ENCODE measurements at places on chromosomes 2 and 18.

GRCh38 chr18:45237343-45238098 is 377.8 kb upstream of the SLC14A2 start:
- no peak for DNase-seq

DNA sequence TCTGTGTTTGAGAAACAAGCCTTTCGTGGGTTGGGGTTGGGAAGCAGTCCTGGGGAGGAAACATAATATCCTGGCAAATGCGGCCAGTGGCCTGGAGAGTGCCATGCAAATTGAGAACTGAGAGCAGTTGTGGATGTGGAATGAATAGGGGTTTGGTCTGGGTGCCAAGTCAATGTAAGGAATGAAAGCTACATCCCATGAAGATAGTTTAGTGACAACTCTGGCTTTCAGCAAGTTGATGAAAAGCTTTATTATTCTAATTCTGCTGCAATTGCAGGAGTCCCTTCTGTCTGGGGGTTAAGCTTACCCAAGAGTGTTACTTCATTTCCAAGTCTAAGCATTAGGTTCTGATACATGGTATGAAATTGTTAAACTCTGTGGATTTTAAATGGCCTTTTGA is 771.6 kb downstream of the DPP10 start:
- no peak for DNase-seq

GRCh38 chr18:63676526-63677323 is 15.0 kb upstream of the SERPINB3 start:
- DNase-seq, result no peak

DNA sequence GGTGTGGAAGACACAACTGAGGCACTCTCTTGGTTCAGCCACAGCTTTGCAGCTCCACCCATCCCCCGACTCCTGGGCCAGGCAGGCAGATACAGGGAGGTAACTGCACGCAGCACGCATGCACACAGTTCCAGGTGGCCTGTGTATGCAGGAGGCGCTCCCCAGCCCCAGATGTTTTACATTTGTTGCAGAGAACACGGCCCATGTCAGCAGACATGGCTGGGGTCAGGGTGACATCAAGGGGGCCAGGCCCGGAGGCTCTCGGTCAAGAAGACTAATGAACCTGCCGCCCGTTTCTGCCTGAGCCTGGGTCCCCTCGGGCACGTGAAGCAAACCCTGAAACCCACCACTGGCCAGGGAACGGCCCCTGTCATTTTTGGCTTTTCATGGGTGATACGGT is 57.3 kb downstream of the TWIST2 start:
- no peak for DNase-seq

GRCh38 chr2:219455581-219455980 is 20.9 kb downstream of the SPEG start:
- DNase-seq, result no peak

DNA sequence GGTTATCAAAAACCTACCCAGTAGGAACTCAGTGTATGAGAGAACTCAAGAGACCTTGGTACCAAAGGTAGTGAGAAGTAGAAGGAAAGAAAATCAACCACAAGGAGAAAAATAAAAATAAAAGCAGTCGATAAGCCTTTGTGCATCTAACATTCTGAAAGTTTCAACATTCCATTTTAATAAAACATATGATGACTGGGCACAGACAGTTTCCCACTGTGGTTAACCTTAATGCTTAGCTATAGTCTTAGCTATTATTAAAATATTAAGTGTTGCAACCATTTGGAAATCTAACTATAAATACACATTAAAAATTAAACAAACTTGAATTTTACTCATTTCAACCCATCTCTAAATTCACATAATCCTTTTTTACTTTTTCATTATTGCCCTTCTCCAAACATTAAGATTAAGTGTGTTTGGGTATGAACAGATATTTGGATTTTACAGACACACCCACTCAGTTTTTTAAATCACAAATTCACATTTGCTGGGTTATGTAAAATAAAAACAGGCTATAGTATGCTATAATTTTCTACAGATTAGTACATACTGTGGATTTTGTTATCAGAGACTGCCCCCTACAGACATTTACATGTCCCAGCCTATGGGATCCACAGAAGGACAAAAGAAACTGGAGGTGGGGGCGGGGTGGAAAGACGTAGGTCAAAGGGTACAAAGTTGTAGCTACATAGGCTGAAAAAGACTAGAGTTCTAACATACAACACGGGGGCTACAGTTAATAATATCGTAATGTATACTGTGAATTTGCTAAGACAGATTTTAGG is 32.8 kb downstream of the SRBD1 start:
- no peak for DNase-seq

GRCh38 chr2:71571945-71572344 is 118.6 kb downstream of the DYSF start:
- no peak for DNase-seq

- DNase-seq, result no peak
Observed at GRCh38 chr2:163135256-163135655, 296.7 kb upstream of the KCNH7 start.

DNA sequence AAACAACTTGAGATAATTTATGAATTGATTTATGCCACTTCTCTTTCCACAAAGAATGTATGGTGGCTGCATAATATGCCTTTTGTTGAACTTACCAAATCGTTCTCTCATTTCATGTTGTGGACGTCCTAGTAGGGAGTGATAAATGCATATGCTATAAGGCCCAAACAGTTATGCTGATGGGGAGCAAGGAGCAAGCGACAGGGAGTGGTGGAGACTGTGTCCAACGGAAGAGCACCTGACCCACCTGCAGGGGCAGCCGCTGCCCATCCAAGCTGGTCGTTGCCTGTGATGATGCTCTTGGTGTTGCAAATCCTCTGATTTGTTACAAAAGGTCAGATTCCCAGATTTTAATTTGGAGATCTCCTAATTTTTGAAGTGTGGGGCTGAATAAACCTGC is 31.0 kb upstream of the MGAT4A start:
- DNase-seq, result no peak

DNA sequence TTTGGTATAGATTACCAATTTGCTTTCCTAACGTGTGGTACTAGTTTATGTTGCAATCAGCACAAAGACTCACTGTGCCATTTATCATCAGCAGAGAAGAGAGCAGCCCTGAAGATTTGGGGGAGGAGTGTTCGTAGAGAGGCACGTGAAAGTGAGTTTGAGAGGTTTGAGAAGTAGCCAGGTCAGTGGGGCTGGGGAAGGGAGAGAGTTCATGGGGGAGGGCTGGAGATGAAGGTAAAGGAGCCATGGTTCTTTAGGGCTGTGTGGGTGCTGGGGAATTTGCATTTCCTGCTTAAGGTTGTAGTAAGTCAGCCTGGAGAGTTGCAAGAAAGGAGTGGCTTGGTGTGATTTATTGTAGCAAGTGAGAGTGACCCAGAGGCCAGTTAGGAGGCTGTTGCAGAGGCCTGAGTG is 172.1 kb downstream of the NEDD4L start:
- DNase-seq, result no peak

- no peak for DNase-seq
Observed at GRCh38 chr2:150889141-150889540, 372.5 kb downstream of the RBM43 start.

DNA sequence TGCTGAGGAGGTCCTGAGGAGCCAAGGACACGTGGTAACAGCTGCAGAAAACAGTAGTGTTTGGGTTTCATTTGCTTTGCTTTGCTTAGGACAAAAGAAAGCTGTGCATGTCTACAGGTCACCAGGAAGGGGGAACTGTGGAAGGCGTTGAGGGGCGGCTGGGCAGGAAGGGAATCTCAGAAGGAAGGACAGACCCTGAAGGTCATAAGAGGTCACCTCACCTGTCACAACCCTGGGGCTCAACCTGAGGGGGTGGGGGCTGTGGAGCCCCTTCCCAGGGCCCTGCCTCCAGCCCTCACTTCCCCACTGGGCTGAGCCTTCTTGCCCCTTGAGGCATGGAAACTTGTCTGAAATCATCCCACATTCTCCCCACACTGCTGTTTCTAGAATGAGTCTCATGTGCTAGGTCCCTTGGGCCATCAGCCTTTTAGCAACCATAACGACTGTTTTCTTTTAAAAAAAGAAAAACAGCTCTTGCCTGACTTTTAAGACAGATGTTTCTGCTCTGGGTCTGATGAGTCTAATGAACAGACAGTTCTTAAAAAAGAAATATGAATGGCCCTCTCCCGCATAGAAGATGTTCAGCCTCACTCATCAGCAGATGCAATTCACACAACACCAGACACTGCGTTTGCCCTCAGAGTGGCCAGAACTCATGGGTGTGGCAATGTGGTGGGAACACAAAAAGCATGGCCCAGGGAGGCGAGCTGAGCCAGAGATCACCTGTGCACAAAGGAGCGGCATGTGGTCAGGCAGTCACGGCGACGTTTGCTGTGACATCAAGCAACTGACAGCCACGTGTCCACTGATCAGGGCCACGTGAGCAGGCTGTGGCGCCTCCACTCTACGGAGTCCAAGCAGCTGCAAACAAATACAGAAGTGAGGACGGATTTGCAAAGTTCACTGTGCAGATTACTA is 84.0 kb downstream of the SEPTIN10 start:
- DNase-seq, result peak; percentile 40

DNA sequence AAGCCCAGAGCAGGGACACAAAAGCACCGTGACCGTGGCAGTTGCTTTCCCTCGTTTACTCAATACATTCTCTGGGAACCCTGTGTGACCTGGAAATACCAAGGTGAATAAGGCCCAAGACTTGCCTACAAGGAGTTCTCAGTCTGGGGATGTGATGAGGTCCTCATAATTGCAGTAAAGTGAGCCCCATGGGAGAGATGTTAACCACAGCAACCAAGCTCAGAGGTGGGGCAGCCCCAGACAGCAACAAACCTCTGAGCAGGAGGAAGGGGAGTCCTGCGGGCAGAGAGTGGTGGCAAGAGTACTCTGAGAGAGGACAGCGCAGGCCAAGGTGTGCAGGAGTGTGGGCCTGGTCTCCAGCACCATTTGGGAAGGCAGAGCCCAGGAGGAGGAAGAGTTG is 91.6 kb downstream of the TTC32 start:
- DNase-seq, result no peak

DNA sequence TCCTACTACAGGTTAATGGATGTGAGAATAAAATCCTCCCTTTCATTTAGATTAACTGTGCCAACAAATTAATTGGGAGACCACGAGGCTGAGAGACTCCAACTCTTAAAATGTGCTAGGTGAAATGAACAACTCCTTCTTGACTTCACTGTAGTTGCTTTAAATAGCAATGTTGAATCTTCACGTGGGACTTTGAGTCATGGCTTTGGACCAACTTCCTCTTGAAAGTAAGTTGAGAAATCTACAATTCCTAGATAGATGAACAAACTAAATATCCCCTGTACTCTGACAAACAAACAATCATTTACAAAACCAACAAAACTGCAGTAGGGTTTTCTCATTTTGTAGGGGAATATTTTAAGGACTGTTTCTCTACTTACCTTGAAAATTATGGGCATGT is 291.9 kb upstream of the SPRED2 start:
- no peak for DNase-seq

GRCh38 chr2:26639685-26640243 is 1.4 kb downstream of the CIB4 start:
- DNase-seq, result peak; percentile 10

DNA sequence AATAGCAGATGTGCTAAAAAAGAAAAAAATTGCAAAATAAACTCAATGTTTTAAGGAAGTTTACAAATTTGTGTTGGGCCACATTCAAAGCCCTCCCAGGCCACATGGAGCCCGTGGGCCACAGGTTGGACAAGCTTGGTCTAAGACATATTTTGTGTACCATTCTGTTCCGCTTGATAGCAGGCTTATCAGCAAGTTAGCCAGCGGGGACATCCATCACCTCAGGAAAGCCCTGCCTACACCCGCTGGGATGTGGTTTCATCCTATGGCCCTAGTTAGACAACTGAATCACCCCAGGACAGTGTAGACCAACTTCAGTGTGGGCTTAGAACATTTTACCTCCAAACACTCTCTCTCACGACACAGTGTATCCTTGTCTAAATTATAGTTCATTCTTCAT is 32.6 kb downstream of the CD8B2 start:
- DNase-seq, result no peak

GRCh38 chr2:160277151-160277550 is 77.1 kb upstream of the ITGB6 start:
- DNase-seq, result no peak

- no peak for DNase-seq
Observed at GRCh38 chr2:185979546-185980071, 241.0 kb downstream of the FSIP2 start.

DNA sequence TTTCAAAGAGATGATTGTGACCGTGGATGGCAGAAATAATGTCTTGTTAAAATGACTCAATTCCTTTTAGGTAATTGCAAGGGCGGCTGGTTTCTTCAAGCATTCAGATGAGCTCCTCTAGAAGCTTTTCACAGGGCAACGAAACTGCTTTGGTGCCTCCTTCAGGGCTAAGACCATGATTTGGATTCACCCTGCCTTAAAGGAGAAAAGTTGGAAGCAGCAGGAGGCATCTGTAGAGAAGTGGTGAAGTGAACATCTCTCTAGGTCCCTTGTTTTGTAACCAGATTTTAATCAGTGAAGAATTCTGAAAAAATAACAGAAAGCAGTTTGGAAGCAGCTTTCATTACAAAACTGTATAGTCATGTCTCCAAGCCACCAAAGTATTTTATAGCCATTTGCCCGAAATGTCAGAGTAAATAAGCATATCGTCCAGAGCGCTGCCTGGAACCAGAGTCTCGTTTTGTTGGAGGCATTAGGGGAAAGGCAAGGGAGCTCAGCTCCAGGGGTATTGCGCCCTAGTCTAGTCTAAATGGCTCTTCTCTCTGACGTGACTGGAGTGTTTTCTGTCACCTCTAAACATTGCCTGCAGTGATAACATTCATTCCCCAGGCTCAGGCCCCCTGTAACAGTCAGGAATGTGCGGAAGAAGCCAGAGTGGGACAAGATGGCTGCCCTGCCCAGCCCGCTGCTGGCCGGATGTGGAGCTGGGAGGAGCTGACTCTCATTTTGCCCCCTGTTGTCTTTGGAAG is 57.8 kb upstream of the ITGB6 start:
- no peak for DNase-seq

- DNase-seq, result peak; percentile 79
Observed at GRCh38 chr2:23926290-23926749, 603 bp downstream of the ATAD2B start.

DNA sequence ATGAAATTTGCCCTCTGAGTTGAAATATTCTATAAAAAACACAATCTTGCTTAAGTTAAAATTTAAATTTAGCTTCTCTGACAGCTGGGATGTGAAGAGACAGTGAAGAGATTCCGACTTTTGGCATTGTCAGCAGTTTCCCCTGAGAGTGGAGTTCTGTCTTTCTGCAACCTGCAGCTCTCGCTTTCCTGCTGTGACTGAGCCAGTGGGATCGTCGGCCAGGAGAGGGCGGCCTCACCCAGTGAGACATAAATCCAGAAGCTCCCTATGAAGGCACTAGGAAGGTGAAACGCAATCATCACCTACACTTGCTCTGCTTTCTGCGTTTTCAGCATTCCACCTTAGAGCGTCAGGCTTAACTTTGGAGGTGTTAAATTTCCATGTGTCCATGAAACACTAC is 75.4 kb upstream of the HNMT start:
- no peak for DNase-seq

- DNase-seq, result no peak
Observed at GRCh38 chr18:12035481-12035880, 54.2 kb downstream of the IMPA2 start.

- DNase-seq, result peak; percentile 39
Observed at GRCh38 chr2:11104794-11105660, 50.2 kb upstream of the SLC66A3 start.

GRCh38 chr2:30758191-30758651 is 49.0 kb downstream of the CAPN13 start:
- no peak for DNase-seq

All from activated CD8-positive, alpha-beta memory T cell treated with anti-CD3 and anti-CD28 coated beads, Interleukin-2, amount 50 U/mL, for 48 hours (primary cell).